M059J (cell line): ENCODE measurements at places on chromosomes 6 and 20. TPM values are rescaled to one million over a fixed set of nuclear protein-coding genes. Genes with fewer than 3 reads are reported as not detected.

DNA sequence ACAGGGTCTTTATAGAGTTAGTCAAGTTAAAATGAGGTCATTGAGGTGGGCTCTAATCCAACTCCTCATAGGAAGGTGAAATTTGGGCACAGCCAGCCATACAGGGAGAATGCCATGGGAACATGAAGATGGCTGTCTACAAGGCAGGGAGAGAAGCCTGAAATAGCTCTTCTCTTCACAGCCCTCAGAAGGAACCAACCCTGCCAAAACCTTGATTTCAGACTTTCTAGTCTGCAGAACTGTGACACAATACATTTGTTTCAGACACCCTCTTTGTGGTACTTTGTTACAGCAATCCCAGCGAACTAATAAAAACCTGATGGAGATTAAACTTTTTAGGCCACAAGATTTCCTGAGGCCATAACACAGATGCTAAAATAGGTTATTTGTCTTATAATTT, 43.1 kb upstream of the HECA start:
- DNase-seq: no peak

- no peak for DNase-seq
These were observed 289.3 kb downstream of the KIF16B start for GRCh38 chr20:16283978-16284377.

DNA sequence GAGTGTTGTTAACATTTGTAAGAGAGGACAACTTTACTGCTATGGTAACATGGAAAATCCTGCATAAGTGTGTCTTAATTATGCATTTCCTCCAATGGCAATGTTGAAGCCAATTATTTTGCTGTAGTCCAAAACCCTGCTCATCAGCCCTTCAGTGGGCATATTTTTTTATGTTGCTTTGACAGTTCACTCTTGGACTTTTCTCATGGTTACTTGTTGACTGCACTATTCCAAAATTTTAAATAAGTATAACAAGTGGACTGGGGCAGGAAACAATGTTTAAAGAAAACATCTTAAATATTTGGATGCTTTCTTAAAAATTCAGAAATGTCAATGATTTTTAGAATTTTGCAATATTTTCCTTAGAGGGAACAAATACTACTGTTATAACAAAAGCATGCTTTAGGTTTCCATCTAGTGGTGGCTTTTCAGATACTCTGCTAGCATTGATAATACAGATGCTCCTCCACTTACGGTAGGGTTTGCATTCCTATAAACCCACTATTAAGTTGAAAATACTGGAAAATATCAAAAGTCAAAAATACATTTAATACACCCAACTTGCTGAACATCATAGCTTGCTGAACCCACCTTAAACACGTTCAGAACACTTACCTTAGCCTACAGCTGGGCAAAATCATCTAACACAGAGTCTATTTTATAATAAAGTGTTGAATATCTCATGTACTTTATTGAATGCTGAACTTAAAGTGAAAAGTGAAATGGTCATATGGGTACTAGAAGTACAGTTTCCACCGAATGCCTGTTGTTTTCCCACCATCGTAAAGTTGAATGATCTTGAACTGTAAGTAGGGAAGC, 86.4 kb downstream of the ADGRG6 start:
- DNase-seq: peak; percentile 70

GRCh38 chr6:13195803-13196202, 132.5 kb downstream of the TBC1D7 start:
- no peak for DNase-seq

RAET1G gene
- total RNA-seq: 19.7 and 20.6 TPM in 2 replicates

GPSM3 gene
- total RNA-seq: 12.9 and 13.9 TPM in 2 replicates

CEP85L gene
- 5.7 and 15.2 TPM in 2 replicates for total RNA-seq

DNA sequence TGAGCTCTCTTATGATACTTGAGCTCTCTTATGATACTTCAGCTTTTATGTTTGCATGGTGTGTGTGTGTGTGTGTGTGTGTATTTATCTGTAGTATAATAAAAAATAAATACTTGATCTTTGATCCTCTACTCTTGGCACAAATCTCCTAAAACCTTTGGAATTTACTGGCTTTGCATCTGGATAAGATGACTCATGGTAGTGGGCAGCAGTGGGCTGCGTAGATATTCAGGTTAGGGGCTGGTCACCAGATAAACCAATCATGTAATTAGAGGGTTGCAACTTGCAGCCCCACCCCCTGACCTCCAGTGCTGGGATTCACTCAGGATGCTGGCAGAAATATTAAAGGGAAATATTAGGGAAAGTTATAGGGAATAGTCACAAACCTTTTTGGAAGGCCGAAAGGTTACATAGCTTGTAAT, 151.9 kb upstream of the COL21A1 start:
- DNase-seq: peak; percentile 41

DNA sequence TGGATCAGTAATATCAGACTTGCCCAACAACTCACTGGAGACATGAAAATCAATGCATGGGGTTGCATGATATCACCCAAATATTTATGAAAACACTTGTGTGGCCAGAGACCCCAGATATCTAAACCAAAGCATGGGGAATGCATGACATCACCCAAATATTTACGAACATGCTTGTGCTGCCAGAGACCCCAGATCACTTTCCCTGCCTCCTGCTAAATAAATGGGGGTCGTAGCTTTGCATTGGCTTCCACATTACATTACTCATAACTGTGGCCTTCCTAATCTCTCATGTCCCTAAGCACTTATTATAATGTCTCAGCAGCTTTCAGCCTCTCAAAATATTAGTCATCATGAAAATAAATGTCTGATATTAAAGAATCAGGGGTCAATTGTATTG, 838.0 kb upstream of the DEFB115 start:
- DNase-seq: no peak

DNA sequence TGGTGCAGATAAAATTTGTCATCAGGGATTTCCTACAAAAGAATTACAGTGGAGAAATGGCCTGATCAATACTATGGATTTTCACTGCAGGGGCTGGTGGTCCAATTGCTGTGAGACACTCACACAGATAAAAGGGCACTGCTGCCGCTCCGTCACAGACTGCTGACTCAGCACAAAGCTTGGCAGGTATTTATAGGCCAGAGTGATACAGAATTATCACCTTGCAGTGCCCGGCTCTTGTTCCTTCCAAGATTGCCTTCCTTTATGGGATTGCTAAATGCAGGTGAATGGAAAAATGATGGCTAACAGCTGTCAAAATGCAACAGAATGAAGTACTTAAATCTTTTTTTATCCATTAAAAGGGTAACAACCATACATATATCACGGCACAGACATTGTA, 247.8 kb upstream of the ZFP64 start:
- DNase-seq: no peak

CALHM5 gene
- total RNA-seq: 1.3 and 1.6 TPM in 2 replicates

- no peak for DNase-seq
These were observed 117.5 kb upstream of the C6orf118 start for GRCh38 chr6:165426892-165427291.

ARFGAP1 gene
- 35.3 and 78.1 TPM in 2 replicates for total RNA-seq

GRCh38 chr20:35901678-35902544, 52.4 kb downstream of the SCAND1 start:
- peak; percentile 95 for DNase-seq

GRCh38 chr6:154386848-154387717, 30.5 kb upstream of the IPCEF1 start:
- DNase-seq: peak; percentile 93

DNA sequence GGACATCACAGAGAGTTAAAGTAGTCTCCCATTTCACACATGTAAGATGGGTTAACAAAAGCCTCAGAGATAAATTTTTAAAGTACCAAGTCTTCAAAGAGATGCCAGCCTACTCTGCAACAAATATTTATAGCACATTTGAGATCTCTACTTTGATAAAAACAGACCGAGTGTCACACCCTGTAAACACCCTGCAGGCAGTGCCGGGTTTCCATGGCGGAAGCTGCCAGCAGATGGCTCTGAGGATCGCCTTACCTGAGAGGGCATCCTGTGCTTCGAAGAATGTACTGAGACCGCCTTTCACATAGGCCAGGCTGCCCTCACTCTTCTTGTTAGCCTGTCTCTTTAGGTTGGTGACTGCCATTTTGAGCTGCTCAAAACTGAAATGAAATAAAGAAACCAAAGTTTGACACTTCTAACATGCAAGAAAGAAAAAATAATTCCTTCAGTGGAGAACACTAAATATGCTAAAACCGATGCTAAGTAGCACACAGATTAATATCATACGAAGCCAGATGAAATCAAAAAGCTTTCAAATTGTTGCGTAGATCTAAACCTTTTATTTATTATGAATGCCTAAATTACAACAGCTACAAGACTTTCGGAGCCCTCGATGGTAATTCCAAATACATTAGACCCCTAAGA, 39.3 kb downstream of the HUS1B start:
- peak; percentile 18 for DNase-seq

GTF2H4 gene
- 11.4 and 17.7 TPM in 2 replicates for total RNA-seq

ZC2HC1B gene
- total RNA-seq: not detected in 2 replicates

GRCh38 chr6:79330704-79331103, 96.2 kb upstream of the HMGN3 start:
- DNase-seq: peak; percentile 37

- no peak for DNase-seq
These were observed 73.6 kb upstream of the RNF146 start for GRCh38 chr6:127192911-127193541.

CDH4 gene
- 3.5 and 7.8 TPM in 2 replicates for total RNA-seq

DNA sequence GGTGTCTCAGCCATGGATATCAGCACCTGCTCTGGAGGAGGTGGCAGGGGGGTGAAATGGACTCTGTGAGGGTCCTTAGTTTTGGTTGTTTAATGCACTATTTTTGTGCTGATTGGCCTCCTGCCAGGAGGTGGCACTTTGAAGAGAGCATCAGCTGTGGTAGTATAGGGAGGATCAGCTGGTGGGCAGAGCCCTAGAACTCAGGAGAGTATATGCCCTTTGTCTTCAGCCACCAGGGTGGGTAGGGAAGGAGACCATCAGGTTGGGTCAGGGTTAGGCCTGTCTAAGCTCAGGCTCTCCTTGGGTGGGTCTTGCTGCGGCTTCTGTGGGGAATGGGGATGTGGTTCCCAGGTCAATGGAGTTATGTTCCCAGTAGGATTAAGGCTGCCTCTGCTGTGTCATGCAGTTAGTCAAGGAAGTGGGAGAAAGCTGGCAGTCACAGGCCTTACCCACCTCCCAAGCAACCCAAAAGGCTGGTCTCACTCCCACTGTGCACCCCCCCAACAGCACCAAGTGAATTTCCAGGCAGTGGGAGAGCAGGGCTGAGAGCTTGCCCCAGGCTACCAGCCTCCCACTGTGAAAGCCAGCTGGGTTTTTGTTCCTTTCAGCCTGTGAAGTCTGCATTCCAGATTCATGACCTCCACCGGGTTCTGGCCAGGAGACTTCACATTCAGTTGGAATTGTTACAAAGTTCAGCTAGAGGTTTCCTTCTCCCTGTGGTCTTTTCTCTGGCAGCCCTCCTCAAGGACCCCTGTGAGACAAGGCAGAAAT, 5.7 kb upstream of the OSTM1 start:
- peak; percentile 92 for DNase-seq

GRCh38 chr6:18135171-18135570, 12.7 kb upstream of the NHLRC1 start:
- DNase-seq: no peak

DNA sequence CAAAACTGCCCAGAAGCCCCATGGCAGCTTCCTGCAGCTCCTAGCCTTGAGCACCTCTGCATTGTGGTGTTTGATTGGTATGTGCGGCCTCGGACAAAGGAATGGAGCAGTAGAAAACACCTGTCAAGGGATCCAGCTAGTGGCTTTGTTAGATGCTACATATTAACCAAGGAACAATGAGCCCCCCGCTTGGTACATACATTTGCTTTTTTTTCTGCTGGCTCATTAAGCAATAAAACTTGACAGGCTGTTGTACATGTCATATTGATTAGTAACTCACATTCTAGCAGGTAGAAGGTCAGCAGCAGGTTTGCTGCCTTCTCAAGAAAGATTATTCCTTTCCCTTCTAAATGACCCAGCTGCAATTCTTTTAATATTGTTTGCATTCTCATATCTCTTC, 937 bp downstream of the SPACA1 start:
- no peak for DNase-seq

DNA sequence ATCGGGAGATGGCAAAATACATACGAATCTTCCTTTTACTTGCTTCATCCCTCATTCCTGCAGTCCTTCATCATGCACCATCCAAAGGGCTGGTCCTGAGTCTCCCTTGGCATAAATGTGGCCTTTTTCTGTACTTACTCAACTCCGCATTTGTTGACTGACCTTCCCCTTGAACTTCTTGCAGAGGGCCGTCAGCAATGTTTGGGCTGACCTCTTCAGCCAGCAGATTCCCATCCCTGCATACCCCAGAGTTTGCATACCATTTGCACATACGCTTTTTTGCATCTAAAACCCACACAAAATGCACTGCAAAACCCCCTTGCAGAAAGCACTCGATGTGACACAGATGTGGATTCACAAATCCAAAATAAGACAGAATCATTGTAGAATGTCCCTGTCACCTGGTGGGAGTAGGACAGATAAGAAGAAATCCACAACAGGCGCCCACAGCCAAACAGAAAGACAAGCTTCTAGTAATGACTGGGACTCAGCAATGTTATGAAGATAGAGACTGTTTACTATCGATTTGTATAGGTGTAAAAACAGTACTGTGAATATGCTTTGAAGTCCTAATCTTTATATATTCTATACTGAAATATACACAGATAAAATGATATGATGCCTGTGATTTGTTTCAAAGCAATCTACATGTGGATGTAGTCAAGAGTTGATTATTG, 45.8 kb downstream of the TBC1D7 start:
- DNase-seq: no peak

DNA sequence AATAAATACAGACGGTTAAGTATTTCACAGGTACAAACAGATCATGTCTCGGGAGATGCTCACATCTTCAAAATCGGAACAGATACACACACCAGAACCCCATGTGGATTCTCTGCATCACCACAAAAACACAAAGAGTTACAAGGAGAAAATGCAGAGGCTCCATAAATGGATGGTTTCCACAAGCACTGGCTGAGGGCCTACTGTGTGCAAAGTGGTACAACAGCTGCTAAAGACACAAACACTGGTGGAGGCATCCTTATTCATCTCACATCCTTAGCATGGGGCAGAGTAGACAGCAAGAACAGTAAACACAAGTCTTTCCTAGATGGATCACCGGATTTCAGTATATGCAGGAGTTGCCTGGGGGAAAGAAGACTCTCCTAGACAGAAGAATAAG, 88.8 kb downstream of the DTNBP1 start:
- no peak for DNase-seq

DNA sequence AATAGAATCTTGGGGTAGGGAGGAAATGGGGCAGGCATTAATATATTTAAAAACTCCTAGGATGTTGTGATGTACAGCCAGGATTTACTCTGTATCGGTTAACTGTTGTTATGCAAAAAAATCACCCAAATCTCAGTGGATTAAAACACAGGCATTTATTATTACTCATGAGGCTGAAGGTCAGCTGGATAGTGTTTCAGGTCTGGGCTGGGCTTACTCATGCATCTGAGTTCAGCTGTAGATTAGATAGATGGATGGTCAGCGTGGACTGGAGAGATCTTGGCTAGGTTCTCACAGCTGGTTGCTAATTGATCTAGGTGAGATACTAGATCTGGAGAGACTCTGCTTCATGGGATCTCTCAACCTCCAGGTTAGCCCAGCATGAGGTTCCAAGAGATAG, 131.4 kb downstream of the BTBD3 start:
- peak; percentile 76 for DNase-seq

- DNase-seq: peak; percentile 84
These were observed 2.8 kb downstream of the FOXS1 start for GRCh38 chr20:31842471-31843157.
